ENCODE measurements at places on chromosomes 6 and 20.

DNA sequence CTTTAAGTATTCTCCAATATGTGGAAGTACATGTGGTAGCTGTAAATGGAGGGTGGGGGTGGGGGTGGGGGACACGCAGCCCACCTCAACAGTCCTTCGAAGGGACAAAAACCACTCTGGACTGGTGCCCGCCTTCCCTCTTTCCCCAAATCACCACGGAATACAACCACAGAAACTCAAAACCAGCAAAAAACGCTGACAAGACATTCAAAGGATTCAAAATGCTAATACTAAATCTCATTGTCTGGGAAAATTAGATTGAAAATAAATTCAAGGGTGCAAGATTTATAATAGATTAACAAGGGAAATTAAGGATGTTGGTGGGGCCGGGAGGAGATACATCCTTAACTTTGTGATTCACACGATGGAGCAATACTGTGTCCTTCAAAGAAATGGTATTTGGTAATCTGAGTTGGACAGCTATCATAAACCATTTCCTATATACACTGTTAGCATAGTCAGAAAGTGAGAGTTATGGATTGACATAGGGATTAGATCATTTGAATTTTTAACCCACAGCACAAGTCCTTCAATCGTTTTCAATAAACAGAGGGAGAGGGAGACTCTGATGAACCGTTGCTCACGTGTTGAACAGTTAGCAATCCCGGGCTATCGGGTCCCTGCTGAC lies 766 bp upstream of the TBC1D22B start:
- no peak for DNase-seq

GRCh38 chr20:50513169-50514034 lies 3.2 kb downstream of the PTPN1 start:
- peak; percentile 21 for DNase-seq

DNA sequence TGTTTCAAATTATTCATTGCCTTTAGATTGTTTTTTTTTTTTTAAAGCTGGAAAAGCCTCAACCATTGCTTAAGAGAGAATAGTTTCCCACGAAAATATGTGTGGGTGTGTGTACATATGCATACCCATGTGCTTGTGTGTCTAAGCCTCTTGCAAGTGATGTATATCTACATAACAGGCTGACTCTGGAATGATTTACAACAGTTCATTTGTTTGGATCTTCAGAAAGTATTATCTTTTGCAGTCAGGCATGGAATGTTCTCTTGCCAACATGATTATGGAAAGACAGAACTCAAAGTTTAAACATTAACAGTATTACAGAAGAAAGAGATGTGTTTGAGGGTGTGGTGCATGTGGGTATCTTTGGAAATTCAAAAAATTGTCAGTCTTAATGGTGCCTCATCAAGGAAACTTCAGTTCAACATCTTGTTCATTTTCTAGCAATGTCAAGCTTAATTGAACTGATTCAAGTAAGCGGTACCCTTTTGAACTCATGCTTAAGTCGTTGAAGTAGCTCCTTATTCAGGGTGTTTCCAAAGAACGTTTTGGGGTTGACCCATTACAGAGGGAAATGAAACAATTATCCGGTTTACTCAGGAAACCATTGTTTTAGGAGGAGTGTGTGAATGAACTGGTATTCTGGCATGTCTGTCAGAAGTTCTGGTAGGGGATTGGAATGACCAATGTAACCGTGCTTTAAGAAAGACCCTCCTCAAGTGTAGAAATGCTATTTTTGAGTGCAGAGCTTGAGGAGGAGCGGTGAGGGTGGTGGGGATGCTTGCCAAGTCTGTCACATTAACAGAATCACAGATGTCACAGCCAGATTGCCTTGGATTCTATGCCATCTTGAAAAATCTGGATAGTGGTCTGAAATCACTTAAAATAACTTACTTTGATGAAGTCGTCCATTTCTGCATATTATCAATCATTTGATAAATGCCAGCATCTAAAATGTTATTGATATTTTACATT lies 60.3 kb downstream of the ADGRG6 start:
- DNase-seq = no peak

GRCh38 chr6:52359403-52359802 lies 2.5 kb upstream of the PAQR8 start:
- DNase-seq = no peak

GRCh38 chr20:21682521-21682954 lies 22.9 kb upstream of the PAX1 start:
- DNase-seq = no peak

GRCh38 chr20:61439251-61439650 lies 187.2 kb downstream of the CDH4 start:
- no peak for DNase-seq
